ENCODE measurements at places on chromosomes 11 and 22.

DNA sequence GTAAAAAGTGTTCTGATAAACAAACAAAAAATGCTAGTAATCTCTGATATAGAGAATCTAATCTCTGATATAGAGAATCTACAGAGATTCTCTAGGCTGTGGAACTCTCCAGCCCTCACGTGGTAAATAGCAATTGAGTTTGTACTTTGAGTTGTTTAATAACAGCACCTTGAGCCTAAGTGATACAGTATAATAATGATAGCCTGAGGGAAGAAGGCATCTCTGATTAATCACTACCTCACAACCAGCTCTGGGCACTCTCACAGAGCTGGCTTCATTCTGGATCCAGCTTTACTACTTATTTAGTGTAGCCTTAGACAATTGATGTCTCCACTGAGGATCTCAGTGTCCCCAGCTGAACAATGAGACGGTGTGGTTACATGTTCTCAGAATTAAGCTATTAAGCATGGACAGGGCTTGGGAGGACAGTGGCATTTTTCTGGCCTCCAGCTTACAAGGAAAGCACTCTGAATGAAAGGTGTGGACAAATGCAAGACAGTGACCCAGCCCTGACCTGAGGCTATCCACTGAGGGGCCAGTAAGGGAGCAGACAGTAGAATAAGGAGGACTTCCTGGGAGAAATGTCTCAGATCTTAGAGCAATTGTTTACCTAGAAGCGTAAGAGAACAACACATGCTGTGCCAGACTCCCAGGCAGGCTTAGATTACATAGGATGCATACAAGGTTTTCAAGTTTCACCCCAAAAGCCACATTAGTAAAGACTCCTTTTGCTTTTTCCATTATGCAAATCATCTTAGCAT is 88.7 kb upstream of the DRD2 start:
- DNase-seq, result no peak

GRCh38 chr11:100785148-100785983 is 98.3 kb downstream of the ARHGAP42 start:
- DNase-seq, result no peak

- no peak for DNase-seq
These were observed 133.7 kb downstream of the RCN1 start for GRCh38 chr11:32224580-32224979.

- no peak for DNase-seq
These were observed 17.7 kb upstream of the TYR start for GRCh38 chr11:89159974-89160373.

- DNase-seq, result no peak
These were observed 4.1 kb downstream of the RTCB start for GRCh38 chr22:32407936-32408335.

DNA sequence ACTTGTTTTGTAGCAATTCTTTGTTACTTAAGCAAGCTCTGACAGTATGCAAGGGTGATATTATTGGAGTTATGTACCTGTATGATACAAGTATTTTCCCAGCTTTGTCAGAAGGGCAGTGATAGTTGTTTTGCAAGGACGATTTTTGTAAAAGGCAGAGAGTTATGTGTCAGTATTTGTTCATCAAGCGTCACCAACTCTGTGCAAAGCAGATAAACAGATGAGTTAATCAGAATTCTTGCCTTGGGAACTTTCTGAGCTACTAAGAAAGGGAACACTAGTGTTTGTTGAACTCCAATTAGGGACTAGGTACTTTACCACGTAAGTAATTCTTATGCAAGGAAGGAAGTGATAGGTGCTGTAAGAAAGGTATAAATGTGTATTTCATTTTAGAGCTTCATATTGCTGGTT is 1.4 kb downstream of the USP47 start:
- DNase-seq, result no peak

DNA sequence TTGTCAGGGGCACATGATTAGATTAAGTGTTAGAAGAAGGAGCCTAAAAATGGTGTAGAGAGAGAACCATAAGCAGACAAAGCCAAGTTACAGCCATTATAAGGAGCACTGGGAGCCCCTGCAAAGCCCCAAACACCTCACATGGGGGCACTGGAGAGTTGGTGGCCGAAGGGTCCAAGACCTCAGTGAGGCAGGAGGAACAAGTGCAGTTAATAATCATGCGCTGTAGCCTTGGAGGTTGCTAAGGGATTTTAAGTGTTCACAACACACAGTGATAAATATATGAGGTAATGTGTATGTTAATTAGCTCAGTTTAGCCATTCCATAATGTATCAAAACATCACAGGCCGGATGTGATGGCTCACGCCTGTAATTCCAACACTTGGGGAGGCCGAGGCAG is 54.4 kb upstream of the JAM3 start:
- DNase-seq, result no peak

DNA sequence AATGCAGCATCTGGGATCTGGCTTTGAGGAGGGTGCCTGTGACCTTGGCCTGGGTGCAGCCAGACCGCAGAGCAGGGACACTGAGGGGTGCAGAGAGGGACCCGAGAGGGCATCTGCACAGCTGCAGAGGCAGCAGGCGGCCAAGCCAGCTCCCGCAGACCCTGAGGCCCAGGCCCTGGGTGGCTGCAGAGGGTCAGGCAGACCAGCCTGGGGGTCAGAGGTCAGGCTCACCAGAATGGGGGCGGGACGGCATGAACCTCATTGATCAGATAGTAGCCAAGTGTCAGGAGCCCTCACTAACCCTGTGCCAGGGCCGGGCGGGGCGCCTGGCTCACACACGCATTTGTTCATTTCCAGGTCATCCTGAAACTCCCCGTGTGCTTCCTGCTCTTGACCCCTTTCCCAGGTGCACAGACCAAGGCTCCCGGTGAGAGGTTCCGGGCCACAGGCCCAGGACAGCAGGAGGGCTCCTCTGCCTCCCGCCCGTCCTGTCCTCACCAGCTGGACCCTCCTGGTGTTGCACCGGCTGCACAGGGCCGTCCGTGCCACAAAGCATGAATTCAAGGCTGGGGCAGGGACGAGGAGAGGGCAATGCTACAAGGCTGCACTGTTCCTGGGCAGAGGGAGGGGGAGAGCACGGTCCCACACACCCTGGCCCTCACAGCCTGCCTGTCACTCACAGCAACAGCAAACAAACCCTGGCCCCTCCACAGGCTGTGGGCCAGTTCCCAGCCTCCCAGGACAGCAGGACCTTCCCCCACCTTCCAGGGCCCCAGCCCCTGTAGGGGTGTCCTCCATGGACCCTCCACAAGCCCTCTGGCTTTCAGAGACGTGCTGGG is 3.3 kb downstream of the RTN4R start:
- no peak for DNase-seq

GRCh38 chr11:33256813-33257159 is 395 bp upstream of the HIPK3 start:
- DNase-seq, result no peak

GRCh38 chr22:30861688-30862552 is 106.7 kb downstream of the MORC2 start:
- no peak for DNase-seq

DNA sequence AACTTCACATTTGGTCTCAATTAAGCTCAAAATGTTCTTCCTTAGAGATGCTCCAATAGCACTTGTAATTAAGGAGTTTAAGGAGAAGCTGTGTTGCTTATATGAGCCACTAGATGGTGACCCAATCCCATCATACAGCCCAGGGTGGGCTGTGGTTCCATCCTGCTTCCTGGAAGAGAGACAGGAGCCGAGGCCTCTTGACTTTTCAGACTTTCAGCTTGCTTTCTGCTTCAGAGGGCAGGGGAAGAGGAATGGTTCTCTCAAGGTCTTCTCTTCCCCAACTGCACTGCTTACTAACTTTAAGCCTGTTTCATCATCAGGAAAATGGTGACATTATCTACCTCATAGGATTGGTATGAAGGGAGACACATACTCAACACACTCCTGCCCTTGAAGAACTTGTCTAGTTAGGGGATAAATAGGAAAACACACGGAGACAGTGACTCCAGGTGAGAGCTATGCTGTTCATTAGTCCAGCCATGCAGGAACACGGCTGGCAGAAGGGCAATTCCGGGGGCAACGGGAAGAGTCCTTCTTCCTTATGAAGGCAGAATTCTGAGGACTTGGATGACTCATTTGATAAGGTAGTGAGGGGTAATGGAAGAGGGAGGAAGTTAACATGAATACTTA is 20.1 kb downstream of the TMEM218 start:
- no peak for DNase-seq

DNA sequence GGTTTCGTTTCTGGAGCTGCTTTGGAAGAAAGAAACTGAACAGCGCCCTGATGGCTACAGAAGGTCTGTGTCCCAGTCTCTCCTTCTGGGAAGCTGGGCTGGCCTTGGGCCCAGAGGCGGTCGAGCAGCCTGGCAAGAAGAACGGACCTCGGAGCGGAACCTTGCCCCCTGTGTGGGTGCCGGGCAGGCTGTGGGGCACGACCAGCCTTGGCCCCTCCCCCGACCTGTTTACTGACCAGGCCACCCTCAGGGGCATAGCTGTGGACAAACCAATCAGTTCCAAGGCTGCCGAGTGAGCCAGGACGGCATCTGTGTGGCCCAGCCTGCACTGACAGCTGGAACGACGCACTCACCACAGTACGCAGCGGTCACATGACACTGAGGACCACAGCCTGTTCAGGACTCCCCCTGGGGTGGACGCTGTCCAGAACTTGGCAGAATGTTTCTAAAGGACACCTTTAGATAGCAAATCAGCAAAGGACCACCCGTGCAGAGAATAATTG is 7.2 kb downstream of the PIM3 start:
- no peak for DNase-seq

- DNase-seq, result no peak
These were observed 12.3 kb downstream of the ARFGAP3 start for GRCh38 chr22:42844756-42845155.

DNA sequence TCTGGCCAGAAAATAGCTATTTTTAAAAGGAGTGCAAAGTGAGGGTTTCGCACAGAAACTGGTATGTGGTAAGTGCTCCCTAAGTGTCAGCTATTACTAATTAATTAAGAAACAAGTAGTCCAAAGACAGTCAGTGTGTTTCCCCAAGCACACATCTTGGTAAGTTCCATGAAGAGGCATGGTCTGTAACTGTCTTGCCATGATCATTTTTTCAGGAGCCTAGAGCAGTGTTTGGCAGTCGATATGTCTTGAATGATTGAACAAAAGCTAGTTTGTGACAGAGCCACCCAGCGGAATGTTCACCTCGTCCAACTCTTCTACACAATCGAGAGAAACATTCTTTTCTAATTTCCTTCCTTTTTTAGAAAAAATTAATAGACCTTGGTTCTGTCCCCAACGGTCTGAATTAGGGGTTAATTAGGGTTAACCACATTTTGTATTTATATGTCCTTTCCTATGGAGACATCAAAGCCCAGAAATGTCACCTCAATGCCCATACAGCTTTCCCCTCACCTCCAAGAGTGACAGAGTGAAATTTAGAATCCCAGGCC is 57.6 kb upstream of the FTH1 start:
- DNase-seq, result no peak

- DNase-seq, result no peak
These were observed 2.0 kb downstream of the GRK2 start for GRCh38 chr11:67268081-67268961.

DNA sequence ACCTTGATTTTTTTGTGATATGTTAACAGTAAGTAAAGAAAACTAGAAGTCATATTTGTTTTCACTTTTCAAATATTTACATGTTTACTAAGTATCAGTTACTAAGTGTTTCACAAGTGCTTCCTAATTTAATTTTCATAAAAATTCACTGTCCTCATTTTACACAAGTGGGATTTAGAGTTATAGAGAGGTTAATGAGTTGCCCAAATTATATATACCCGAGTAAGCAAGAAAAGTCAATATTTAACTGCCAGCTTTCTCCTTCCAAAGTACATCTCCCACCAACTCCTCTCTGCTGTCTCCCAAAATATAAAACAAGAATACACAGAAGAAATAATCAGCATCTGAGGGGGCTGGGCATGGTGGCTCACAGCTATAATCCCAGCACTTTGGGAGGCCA is 896.7 kb upstream of the ANO3 start:
- DNase-seq, result no peak

DNA sequence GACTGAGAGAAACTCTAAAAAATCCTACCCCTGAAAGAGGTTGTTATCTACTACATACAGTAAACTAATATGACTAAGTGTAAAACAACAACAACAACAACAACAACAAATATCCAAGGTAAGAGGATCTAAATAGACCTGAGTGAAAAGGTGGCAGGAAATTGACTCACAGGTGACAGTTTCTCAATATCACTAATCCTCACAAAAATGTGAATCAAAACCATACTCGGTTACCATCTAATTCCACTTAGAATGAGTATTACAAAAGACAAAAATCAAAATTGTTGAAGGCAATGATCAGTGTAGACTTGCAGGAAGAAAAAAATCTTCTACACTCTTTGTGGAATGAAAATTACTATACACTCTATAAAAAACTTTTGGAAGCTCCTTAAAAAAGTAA is 17.5 kb downstream of the RGL4 start:
- no peak for DNase-seq

GRCh38 chr22:32533265-32534111 is 58.9 kb downstream of the FBXO7 start:
- DNase-seq, result no peak

DNA sequence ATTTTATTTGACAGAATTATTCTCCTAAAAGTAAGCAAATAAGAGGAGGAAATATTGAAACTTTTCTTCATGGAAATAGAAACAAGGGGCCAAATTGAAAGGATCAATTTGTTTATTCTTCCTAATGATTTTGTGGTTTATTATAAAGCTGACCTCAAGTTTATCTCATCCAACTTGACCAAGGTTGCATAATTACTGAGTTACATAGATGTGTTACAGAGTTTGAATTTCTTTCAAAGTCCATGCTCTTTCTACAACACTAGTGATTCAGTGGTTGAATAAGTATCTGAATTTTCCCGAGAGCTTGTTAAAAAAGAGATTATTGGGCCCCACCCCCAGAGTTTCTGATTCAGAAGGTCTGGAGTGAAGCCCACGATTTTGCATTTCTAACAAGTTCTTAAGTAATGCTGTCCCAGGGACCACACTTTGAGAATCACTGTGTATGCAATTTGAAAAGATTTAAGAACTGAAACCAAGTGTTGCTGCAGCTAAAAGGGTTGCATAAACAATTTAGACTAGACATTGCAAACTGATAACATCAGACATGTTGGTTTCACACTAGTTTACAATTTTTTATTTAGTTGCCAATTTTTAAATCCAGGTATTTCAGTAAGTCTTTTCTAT is 485.7 kb upstream of the ANO5 start:
- DNase-seq, result no peak

- no peak for DNase-seq
These were observed 319.7 kb downstream of the DDX10 start for GRCh38 chr11:108984523-108984922.

GRCh38 chr11:112336356-112336886 is 75.8 kb upstream of the PLET1 start:
- no peak for DNase-seq
